ENCODE measurements at places on chromosomes 11 and 22.

GRCh38 chr11:19827399-19828135 lies 114.9 kb downstream of the NAV2 start:
- DNase-seq = no peak

- no peak for DNase-seq
Measured at GRCh38 chr11:65636108-65637031, 1.5 kb upstream of the SIPA1 start.

DNA sequence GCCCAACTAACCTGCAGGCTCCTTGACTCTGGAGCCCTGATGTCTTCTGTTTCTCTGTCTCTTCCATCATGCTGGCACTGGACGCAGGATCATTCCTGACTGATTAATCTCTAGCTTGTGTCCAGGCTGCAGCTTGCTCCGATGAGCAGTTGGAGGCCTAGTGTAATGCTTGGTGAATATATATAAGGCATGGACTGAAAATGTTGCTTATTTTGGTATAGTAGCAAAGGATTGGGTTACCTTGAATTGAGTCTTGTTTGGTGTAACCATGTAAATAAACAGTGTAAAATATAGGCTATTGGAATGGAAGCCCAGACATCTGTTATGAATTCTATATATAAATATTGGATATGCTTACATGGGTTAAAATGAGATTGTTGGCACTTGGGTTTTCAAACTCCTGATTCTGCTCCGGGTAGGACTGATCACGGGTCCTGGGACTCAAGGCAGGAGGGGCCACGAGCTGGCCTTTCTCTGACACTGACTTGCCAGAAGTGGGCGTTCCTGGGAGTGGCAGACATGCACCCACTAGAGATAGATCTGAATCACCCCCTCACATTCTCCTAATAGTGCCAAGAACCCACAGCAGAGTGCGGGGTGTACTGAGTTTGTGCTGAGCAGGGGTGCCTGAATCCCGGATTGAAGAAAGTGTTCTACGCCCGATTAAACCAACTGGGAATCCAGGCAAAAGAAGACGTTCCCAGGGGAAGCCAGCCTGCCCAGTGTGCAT lies 25.8 kb downstream of the LRP5 start:
- DNase-seq = no peak

DNA sequence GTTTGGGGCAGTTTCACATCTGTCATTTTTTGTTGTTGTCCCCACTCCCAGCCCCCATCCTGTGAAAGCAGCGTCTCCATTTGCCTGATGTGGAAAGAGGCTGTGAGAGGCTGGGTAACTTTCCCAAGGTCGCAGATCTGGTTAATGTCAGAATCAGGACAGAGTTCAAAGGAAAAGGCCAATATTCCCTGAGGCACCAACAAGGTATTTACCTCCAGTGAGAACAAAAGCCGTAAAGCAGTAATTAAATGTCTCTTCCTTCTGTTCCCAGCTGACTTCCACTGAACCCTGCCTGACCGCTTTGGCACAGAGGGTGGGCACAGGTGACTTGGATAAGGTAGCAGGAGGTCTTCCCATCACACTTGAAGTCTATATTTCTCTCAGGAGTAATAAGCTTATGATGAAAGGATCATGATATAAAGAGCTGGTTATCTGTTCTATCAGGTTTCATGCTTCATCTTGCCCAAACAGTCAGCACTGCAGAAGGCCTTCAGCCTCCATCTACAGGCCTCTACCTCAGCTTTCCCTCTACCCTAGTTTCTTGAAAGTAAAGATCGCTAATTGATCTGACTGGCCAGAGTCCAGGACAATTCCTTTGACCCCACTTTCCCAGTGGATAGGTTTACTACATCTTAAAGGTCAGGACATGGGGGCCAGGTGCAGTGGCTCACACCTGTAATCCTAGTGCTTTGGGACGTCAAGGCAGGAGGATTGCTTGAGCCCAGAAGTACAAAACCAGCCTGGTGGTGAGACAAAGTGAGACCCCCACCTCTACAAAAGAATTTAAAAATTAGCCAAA lies 9.4 kb downstream of the C11orf91 start:
- DNase-seq = no peak

DNA sequence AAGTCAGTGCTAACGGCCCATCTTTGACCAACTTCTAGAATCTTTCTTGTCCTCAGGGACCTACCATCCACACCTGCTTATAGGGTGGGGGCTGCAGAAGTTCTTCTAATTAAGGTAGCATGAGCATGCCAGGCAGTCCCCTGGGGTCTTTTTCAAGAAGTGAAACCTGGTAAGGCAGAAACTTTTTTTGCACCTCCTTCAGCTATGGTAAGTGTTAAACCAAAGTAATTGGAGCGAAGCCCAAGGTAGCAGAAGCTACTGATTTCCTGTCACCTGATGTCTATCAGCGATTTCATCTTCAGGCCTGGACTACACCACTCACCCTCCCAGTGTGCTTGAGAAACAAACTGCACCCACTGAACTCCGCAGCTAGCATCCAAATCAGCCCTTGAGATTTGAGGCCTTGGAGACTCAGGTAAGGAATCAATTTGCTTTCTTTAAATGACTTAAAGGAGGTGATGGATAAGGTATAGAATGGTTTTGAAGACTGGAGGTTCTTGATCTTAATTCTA lies at the start of gene MS4A1:
TSS of gene MS4A1 (plus strand) at position 317 of the 512 bp plus-strand sequence. CDS start 6,528 bp downstream, outside the sequence.
- no peak for DNase-seq

- DNase-seq = no peak
Measured at GRCh38 chr11:6052374-6052773, 21.8 kb upstream of the OR56A1 start.

DNA sequence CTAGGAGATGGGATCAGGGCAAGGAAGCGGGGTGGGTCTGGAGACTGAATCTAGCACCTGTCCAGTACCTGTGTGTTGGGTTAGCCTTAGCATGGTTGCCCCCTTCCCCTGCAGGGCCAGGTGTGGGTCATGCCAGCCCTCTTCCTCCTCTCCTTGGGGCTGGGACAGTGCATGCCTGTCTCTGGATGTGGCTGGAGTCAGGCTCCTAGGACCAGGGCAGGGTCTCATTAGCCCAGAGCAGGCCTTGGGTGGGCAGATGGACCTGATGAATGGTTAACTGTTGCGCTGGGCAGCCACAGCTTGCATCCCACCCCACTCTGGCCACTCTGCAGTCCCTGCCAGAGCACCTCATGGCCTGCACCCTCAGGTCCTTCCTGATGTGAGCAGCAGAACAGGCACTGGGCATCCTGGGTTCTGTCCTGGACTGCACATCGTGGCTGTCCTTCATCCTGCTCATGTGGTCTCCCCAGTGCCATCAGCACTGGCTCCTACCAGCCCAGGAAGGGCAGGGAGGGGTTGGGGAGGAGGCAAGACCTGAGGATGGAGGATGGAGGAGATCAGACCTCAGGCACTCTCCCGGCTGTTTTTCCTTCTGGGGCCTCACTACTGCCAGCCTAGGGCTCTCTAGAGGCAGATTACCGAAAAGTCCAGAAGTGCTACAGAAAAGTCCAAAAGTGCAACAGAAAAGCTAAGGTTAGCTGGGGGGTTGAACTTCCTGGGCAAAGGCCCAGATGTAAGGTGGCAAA lies 12.8 kb upstream of the CHRM1 start:
- no peak for DNase-seq

GRCh38 chr11:1669546-1670218 lies 27.3 kb upstream of the KRTAP5-6 start:
- no peak for DNase-seq

DNA sequence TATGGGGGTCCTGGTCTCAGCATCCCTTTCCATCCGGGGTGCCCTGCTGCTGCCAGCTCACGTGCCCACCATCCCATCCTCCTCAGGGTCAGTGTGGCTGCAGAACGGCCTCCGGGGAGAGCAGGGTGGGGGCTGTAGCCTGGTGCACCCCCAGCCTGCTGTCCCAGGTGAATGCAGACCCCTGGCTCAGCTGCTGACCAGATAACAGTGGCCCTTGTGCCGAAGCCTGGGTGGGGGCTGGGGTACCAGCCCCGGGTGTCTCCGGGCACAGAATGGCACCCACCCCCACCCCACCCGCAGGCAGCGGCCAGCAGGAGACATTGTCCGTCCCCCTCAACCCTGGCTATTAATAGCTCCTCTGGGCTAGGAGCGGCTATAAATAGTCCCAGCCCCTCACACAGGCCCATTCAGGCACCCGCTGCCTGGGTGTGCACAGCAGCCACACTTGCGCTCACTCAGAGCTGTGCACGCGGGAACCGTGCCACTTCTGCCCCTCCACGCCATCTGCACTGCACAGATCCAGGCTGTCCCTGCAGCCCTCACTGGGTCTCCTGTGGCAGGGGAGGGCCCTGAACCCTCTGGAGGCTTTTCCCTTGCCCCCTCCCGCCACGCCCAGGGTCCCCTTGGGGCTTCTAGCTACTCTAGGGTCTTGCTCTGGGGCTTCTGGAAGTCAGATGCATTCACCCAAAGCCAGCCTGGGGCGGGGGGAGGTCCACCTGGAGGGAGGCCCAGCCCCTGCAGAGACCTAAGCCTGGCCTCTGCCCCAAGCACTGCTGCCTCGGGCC lies 18.7 kb downstream of the CRELD2 start:
- DNase-seq = no peak

DNA sequence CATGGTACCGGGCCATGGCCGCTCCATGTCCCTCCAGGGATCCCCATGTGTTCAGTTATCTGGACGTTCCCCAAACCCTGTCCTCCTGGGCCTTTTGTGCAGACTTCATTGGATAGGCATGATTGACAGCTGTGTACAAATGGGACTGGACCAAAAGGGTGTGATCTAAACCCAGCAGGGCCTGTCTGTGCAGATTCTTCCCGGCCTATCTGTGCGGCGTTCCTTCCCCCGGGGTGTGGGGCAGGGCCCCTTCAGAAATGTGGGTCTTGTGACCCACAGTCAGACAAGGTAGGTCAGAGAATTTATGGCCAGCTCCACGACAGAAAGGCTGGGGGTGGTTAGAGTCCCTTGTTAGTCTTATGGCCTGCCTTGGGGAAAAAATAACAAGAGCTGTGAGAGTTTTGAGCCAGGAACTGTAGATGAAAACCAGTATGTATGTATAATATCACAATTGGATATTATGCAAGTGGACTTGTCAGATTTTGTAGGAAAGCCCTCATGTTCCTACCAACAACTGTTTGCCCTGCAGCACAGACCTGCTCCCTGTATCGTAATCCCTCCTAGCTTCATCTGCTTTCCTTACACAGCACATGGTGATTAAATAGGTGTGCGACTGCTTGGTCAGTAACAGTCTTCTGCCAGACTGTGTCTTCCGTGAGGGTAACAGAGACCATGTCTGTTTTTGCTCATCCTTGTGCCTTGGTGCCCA lies 31.7 kb downstream of the AP2A2 start:
- DNase-seq = no peak

DNA sequence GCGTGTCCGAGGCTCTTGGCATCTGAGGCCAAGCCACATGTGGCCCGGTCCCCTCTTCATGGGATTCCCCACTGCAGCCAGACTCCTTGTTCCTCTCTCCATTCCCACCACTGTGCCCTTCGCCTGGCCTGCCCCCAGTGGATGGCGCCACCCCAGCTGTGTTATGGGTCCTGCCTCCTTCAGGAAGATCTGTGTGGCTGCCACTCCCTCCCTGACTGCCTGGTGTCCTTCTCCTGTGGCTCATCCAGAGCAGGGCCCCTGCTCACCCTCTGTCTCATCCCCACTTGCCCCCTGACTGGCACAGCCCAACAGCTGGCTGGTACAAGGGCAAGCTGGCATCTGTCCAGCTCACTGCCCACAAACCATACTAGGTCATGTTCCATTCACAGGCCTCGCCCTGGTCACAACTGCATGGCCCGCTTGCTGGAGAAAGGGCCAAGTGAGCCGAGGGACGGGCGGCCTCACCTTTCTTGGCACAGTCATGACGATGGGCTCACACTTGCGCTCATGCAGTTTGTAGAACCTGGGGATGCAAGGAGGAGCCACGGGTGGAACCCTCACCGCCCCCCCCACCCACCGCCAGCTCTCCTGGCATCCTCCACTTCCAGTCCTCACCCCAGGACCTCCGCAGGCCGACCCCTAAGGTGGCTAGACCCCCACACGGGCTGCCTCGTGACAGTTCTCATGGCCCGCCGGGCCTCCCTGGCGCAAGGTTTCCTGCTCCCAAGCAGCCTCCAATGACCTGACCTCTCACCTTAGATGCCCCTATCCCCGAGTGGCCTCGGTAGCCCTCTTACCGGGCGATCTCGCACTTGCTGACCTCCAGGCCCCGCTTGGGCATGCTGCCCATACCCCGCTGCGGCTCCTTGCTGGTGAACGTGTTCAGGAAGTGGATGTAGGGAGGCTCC lies 2.1 kb upstream of the PTPRCAP start:
- no peak for DNase-seq

- DNase-seq = no peak
Measured at GRCh38 chr11:61869429-61869707, 22.0 kb downstream of the FADS3 start.

DNA sequence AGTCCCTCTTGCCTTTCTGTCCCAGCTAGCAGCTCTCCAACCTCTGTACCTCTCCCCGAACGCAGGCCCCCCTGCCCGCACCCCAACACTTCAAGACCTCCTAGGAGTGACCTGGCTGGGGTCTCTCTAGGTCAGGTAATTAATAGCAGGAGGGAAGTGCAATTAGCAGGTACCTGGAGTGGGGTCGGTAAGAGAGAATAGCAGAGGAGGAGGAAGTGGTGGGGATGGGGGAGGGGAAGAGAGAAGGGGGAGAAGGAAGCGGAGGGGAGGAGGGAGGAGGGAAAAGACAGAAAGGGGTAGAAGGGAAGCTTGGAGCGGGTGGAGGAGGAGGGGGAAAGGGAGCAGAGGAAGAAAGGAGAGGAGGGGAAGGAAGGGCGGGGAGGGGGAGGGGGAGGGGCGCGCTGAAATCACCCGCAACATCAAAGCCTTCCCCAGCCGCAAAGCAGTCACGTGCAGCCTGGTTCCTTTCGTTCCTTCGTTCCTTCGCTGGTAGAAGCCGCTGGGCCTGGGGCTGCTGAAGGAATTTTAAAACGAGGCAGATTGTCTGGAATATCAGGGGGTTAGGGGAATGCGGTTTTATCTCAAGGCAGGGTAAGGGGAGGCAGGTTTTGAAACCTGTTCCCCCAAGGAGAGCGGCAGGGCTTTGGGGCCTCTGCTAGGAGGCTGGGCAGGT lies 29.3 kb upstream of the TCF20 start:
- no peak for DNase-seq

GRCh38 chr11:34631737-34632104 lies 10.8 kb downstream of the EHF start:
- no peak for DNase-seq

DNA sequence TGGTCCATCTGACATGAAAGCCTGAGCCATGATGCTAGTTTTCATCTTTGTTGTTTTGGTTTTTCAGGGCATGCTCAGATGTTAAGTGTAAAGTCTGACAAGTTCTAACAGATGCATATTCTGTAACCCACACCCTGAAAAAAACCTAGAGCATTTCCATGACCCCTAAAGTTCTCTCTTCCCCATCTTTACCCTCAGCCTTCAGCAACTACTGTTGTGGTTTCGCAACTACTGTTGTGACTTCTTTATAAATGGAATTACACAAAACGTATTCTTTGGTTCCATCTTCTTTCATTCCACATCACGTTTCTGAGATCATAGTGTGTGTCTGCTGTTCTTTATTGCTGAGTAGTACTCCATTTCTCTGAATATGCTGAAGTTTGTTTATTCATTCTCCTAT lies 65.1 kb upstream of the LDLRAD3 start:
- DNase-seq = no peak

GRCh38 chr22:39946503-39947219 lies 13.5 kb upstream of the TMA7B start:
- DNase-seq = no peak

- DNase-seq = no peak
Measured at GRCh38 chr11:116466191-116466590, 306.6 kb downstream of the BUD13 start.

GRCh38 chr11:115653926-115654325 lies 149.7 kb upstream of the CADM1 start:
- DNase-seq = no peak

All from cerebellar nuclear complex (tissue), 1 donor.